ENCODE measurements at places on chromosomes 2 and 18.

GRCh38 chr2:20596973-20597859 lies 53.7 kb downstream of the HS1BP3 start:
- no peak for DNase-seq

- no peak for DNase-seq
These were observed 4.2 kb upstream of the KCMF1 start for GRCh38 chr2:84966731-84967130.

DNA sequence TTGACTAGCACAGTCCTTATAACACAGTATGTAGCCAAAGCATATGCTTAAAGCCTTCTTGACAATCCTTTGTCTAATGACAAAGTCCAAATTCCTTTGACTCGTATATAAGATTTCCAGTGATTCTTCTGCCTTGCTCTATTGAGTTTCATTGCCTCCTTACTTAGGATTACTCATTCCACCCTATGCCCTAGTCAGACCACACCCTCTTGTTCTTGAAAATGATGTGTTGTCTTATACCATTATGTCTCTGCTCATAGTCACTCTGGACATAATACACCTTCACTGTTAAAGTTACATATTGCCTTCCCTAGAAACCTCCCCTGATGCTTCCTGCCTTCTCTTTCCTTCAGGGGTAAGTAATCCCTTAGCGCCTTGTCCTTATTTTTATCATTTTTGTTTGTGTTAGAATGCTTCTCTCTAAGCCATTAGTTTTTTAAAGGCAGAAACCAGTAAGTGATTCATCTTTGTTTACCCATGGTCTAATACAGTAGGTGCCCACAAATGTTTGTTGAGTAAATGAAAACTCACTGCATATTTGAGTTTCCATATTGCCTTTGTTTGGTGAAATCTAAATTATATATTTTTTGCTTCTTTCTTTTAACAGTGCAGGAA lies 19.3 kb downstream of the GPD2 start:
- DNase-seq: no peak

DNA sequence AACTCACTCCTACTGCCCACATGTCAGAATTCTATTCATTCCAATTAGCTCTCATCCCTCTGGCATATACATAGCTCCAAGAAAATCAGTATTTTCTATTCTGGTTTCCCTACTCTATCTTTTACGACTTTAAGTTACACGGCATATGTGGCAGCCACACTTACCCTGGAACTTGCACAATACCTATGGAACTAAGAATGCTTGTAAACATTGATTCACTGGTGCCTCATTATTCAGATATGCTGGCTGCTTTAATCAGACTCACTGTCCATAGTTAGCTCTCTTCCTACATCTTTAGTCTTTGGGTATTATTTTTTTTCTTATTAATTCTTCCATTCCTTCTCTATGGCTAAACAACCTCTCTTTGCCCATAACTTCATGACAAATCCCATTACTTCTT lies 1519.9 kb upstream of the ACVR2A start:
- DNase-seq: no peak

DNA sequence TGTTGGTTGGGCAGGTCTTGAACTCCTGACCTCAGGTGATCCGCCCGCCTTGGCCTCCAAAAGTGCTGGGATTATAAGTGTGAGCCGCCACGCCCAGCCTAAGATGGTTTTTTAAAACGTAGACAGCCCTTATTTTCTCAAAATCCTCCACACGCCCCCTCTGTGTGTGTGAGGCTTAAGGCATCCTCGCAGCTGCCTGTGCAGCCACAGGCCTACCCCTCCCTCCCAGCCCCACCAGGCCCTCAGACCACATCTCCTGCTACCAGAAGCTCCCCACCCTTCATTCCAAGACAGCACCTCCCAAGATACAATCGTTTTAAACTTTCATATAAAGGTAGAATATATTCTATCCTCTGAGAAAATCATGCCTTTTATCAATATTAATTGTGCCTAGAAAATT lies 4.8 kb downstream of the ANO7 start:
- no peak for DNase-seq

- DNase-seq: no peak
These were observed 88.7 kb downstream of the MYO1B start for GRCh38 chr2:191333911-191334357.

GRCh38 chr2:116499389-116499788 lies 1315.1 kb upstream of the DDX18 start:
- DNase-seq: no peak

- no peak for DNase-seq
These were observed 174.9 kb downstream of the VAPA start for GRCh38 chr18:10088734-10089133.

DNA sequence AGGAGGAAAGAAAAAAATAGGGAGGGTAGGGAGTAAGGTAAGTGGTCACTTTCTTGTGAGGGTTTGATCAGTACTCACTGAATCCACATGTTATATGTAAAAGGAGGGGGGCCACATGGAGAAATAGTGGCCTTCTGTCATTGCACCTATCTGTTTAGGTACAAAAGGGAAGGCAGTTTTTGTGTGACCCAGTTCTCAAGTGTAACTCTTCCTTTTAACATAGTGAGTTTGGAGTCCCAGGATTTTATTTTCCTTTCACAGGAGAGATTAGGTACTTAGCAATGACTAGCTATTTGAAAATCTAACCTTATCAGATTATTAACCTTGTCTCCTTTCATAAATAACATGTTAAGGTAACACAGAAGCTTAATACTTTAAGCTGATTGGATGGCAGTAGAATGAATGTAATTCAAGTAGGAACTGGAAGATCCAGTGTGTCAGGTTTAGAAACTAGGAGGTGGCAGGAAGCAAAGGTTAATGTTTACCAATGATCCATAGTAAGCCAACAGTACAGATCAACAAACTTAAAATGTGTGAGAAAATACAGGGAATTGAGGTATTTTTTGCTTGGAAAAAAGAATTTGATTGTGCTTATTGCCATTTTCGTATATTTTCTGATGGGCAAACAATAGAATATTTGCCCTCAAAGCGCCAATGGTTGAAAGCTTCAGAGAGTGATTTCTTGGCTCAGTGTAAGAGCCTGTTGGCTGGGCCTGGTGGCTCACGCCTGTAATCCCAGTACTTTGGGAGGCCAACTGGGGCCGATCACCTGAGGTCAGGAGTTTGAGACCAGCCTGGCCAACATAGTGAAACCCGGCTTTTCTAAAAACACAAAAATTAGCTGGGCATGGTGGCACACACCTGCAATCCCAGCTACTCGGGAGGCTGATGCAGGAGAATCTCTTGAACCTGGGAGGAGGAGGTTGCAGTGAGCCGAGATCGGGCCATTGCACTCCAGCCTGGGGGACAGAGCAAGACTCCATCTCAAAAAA lies 11.3 kb downstream of the HNMT start:
- no peak for DNase-seq

GRCh38 chr18:47944972-47945852 lies 14.8 kb upstream of the SMAD2 start:
- DNase-seq: no peak

- DNase-seq: no peak
These were observed 75.5 kb upstream of the STON1 start for GRCh38 chr2:48454504-48454903.

GRCh38 chr18:33469699-33470098 lies 29.2 kb upstream of the CCDC178 start:
- DNase-seq: no peak

DNA sequence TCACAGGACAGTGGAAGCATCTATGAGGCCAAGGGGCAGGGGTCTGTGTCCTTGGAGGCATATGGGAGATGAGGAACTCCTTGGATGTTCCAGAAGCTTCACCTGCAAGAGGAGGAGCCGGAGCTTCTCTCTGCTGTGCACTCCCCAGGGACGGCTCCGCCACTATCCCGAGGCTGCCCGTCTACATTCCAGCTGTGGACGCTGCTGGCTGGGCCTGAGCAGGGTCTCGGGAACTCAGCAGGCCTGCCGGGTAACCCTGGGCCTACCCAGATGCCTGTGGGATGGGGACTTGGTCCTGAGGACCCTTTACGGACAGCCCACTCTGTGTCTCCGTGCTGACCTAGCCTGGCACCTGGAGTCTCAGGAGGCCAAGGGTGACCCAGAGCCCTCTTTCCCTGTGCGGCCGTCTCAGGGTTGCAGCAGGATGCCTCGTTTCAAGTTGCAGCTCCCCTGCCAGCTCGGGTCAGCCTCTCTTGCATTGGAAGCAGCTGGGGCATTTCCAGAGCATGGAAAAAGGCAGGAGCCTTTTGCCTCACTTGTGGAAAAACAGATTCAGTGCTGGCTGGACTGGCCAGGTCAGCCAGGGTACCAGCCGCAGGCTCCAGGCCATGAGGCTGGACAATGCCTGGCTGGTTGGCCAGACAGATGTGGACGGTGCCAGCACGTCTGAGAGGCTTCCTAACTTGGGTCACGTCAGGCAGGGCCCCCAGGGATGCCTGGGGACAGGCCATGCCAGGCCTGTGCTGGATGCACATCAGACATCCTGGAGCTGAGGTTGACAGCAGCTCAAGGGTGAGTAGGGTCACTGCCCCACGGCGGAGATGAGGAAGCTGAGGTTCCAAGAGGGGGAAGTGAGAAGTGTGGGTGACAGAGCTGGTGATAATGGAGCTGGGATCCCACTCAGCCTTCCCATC lies 41.5 kb downstream of the SCTR start:
- DNase-seq: no peak

GRCh38 chr2:67904966-67905365 lies 157.8 kb downstream of the C1D start:
- DNase-seq: no peak

DNA sequence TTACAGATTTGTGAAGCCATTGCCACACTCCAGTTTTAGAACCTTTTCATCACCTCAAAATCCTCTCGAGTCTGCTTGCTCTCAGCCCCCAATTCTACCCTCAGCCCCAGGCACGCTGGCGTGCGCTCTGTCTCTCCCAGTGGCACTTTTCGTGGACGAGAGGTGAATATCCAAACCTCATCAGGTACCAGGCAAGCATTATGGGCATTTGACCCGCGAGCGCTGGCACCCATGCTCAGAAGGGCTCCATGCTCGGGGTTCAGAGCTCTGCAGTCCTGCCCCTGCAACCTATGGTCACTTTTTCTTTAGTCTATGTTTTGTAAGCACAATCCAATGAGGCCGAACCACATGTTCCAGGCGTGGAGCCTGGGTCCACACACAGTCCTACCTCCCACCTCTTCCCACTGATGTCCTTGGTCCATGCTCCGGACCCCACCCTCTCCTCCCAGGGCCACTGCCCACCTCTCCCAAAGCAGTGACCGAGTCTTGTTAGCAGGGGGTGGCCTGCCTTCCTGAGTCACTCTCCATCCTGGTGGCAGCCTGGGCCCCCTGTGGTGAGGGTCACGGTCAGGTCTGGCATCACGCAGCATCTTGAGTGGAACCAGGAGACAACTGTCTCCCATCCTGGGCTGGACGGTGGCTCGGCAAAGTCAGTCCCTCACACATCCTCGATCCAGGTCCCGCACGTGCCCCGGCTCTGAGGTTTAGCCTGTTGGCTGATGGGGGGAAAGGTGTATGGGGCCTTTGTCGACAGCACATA lies 256.9 kb downstream of the NDUFA10 start:
- DNase-seq: no peak

DNA sequence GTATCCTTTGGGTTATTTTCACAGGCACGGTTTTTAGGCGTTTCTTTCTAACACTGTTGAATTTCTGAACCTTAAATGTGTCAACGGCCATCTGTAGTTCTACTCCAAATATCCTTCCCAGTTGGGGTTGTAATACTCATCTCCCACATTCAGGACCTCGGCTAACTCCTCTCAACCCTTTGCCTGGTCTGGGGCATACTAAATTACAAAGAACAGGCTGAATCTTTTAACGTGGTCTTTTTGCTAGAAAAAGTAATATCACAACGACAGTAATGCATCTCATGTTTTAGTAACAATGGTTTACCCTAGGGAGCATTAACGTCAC lies 2.1 kb downstream of the RPRM start:
- DNase-seq: no peak

- no peak for DNase-seq
These were observed 275.6 kb downstream of the SLC4A3 start for GRCh38 chr2:219902891-219903552.

GRCh38 chr2:121562269-121563176 lies 31.8 kb downstream of the RNU4ATAC start:
- no peak for DNase-seq

GRCh38 chr2:152792974-152793373 lies 74.6 kb downstream of the ARL6IP6 start:
- no peak for DNase-seq

DNA sequence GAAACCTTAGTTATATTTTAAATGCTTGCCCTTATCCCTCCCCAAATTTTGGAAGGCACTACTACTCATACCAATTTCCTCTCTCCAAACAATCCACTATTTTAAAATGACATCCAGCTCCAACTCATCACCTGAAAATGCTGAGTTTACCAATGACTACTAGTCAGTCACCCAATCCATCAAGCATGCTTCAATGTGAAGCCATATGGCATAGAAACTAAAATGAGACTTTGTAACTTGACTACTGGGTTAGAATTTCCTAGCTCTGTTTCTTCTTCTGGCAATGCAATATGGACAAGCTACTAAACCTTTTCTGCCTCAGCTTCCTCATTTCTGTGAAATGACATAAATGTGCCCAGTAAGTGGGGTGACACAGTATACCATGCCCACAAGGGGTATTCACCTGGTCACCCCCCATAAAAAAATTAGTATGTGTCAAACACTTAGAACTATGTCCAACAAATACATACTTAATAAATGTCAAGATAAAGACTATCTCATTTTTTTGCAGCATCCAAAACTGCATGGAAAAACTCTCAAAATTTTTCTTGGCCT lies 10.0 kb upstream of the STPG4 start:
- DNase-seq: no peak

DNA sequence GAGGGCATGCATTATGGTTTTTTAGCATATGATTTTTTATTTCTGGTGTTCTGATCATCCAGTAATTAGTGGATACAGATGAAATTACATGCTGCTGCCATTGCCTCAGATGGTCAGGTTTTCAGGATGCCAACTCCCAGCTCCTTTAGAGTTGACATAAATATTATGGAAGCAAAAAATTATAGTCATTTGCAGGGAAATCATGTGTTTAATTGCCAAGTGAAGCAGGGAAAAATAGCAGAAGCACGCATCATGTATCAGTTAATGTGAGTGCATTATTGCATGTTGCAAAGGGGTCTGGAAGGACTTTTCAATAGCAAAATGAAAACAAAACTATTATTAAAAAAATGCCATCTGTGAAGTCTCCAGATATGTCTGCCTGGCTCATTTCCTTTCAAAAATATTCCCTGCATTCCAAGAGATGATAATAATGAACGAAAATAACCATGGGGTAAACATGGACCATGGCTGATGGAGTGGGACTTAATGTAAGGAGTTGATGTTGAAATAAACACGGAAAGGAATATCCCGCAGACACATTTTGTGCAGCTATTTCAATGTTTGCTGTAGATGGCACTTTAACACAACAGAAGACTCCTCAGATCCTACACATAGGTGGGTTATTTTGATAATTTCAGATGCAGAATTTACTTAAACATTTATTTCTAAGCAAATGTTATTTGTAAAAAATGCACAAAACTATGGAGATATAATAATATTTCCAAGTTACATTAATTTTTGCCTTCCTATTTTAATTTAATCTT lies 87.7 kb upstream of the DYNAP start:
- DNase-seq: no peak

Measured in central memory CD8-positive, alpha-beta T cell (primary cell).